ENCODE measurements at places on chromosomes 6 and 20. TPM values are rescaled to one million over a fixed set of nuclear protein-coding genes. Genes with fewer than 3 reads are reported as not detected.

CNR1 gene
- 0.41 TPM for polyA plus RNA-seq

DNA sequence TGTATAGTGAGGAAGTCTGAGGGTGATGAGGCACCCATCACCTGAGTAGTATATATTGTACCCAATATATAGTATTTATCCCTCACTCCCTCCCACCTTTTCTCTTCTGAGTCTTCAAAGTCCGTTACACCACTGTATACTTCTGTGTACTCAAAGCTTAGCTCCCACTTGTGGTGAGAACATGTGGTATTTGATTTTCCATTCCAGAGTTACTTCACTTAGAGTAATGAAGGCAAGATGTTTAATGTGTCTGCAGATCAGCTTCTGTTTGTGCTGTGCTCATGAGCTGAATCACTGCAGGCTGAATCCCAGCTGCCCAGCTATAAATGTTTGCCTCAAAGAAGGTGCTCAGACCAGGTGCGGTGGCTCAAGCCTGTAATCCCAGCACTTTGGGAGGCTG, 139.3 kb upstream of the FOXA2 start:
- no peak for DNase-seq

DNA sequence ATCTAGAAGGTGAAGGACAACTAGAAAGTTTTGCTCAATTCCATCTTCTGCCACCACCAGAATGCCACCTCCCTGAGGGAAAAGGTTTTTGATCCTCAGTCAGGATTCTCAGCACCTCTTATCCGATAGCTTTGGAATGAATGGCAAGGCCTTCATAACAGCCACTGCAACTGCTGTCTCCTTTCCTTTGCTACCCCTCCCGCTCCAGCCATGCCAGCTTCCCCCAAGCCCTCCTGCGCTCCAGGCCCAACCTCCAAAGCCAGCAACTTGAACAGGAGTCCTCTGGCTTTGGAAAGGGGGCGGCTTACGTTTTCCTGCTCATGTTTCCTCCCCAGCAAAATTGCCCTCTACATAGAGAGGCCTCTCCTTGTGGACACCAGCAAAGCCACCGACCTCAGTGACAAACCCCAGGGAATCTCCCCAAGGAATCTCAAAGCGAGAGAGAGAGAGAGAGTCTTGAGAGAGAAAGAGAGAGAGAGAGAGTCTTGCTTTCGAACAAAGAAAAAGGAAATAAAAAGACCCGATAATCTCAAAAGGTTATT, 420 bp upstream of the BTN2A1 start:
- DNase-seq: no peak

TFAP2D gene
- not detected for polyA plus RNA-seq

FAM184A gene
- 10.2 TPM for polyA plus RNA-seq

MUC21 gene
- polyA plus RNA-seq: not detected

HRH3 gene
- polyA plus RNA-seq: 2.2 TPM

GRCh38 chr6:42009844-42010184, 40.5 kb upstream of the TAF8 start:
- no peak for DNase-seq

SCRT2 gene
- not detected for polyA plus RNA-seq

GRCh38 chr20:62676976-62677375, 31.7 kb upstream of the NTSR1 start:
- no peak for DNase-seq

OPRM1 gene
- not detected for polyA plus RNA-seq
